ENCODE measurements at places on chromosomes 5 and 9.

DNA sequence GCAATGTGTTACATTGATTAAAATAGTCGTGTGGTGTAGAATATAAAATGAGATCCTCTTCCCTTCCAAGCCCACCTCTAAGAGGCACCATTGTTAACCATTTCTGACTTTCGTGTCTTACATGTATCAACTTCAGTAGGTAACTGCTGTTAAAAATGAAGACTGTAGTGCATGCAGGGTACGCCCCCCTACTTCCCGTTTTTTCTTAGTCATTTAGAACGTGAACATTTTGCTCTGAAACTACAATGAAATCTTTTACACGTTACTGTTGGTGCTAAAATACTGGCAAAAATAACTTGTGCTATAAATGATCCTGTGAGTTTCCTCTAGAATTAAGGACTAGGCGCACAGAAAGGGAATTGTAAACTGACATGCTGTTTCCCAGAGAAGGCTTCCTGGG is 41.5 kb downstream of the WNK2 start:
- DNase-seq: no peak

DNA sequence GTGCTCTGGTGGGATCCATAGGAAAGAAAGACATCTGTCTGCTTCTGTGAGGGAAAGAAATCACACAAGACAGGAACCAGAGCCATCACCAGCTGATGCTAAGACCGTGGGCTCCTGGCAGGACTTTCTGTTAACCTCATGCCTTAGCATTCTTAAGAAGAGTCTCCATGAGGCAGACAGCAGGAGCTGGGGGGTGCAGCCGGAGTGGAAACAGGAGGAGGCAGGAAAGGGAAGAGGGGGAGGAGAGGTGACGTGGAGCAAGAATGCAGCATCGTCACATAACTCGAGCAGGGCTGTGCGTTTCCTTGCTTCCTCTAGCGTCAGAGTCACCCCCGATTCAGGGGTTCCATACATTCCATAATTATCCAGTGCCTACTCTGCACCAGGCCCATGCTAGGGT is 53.6 kb downstream of the ERGIC1 start:
- no peak for DNase-seq

- DNase-seq: no peak
Measured at GRCh38 chr5:175889910-175890684, 18.7 kb downstream of the CPLX2 start.

GRCh38 chr5:143056339-143056704 is 286.1 kb downstream of the ARHGAP26 start:
- DNase-seq: no peak

GRCh38 chr9:33185858-33186257 is 18.7 kb upstream of the B4GALT1 start:
- DNase-seq: no peak

Data from epithelial cell of proximal tubule (primary cell).